ENCODE measurements at places on chromosomes 3 and 15. TPM values are rescaled to one million over a fixed set of nuclear protein-coding genes. Genes with fewer than 3 reads are reported as not detected.

GNAT1 gene
- not detected for total RNA-seq

MEGF11 gene
- total RNA-seq, result not detected

MON1A gene
- 12.7 TPM for total RNA-seq

ATP13A5 gene
- total RNA-seq, result not detected

UBA7 gene
- total RNA-seq, result 54.4 TPM

ZBTB11 gene
- total RNA-seq, result 21.5 TPM

MCTP2 gene
- total RNA-seq, result 8.9 TPM

SAMMSON gene
- not detected for total RNA-seq

NOX5 gene
- 0.39 TPM for total RNA-seq

DNAH12 gene
- 0.13 TPM for total RNA-seq

INTS14 gene
- total RNA-seq, result 25.7 TPM

ZNF774 gene
- 2.8 TPM for total RNA-seq

TRAT1 gene
- not detected for total RNA-seq

SPTSSB gene
- total RNA-seq, result 0.20 TPM

HACD2 gene
- total RNA-seq, result 24.6 TPM

PIF1 gene
- total RNA-seq, result 6.3 TPM

CHMP2B gene
- 20.6 TPM for total RNA-seq

IGSF11 gene
- under 0.01 TPM for total RNA-seq

SKIL gene
- total RNA-seq, result 82.1 TPM

PLA2G4D gene
- not detected for total RNA-seq

TTC23 gene
- total RNA-seq, result 29.1 TPM

LRRIQ4 gene
- total RNA-seq, result 0.07 TPM

MINAR1 gene
- total RNA-seq, result 1.6 TPM

SI gene
- total RNA-seq, result not detected

FOXL2NB gene
- total RNA-seq, result 0.03 TPM

TP63 gene
- 0.20 TPM for total RNA-seq

CHAC1 gene
- total RNA-seq, result 19.6 TPM

MME gene
- total RNA-seq, result 42.0 TPM

NCBP2 gene
- total RNA-seq, result 70.1 TPM

KY gene
- total RNA-seq, result 3.5 TPM

MCF2L2 gene
- 0.33 TPM for total RNA-seq

MDFIC2 gene
- total RNA-seq, result not detected

ATP8B4 gene
- total RNA-seq, result 1.7 TPM

SLC9A9 gene
- 6.6 TPM for total RNA-seq

SLC12A8 gene
- 13.2 TPM for total RNA-seq

CHCHD4 gene
- 11.0 TPM for total RNA-seq

CCNB2 gene
- 11.1 TPM for total RNA-seq

STXBP5L gene
- total RNA-seq, result not detected

EFHB gene
- 0.72 TPM for total RNA-seq

SEMA3B gene
- total RNA-seq, result 25.6 TPM

LMAN1L gene
- not detected for total RNA-seq

SLC9C1 gene
- total RNA-seq, result 0.43 TPM

CDHR4 gene
- 0.07 TPM for total RNA-seq

FBXW12 gene
- total RNA-seq, result not detected

PTPN23 gene
- 37.2 TPM for total RNA-seq

KNG1 gene
- total RNA-seq, result not detected

CACNA1D gene
- 0.07 TPM for total RNA-seq
